ENCODE measurements at places on chromosomes 16 and 17. TPM values are rescaled to one million over a fixed set of nuclear protein-coding genes. Genes with fewer than 3 reads are reported as not detected.

DNA sequence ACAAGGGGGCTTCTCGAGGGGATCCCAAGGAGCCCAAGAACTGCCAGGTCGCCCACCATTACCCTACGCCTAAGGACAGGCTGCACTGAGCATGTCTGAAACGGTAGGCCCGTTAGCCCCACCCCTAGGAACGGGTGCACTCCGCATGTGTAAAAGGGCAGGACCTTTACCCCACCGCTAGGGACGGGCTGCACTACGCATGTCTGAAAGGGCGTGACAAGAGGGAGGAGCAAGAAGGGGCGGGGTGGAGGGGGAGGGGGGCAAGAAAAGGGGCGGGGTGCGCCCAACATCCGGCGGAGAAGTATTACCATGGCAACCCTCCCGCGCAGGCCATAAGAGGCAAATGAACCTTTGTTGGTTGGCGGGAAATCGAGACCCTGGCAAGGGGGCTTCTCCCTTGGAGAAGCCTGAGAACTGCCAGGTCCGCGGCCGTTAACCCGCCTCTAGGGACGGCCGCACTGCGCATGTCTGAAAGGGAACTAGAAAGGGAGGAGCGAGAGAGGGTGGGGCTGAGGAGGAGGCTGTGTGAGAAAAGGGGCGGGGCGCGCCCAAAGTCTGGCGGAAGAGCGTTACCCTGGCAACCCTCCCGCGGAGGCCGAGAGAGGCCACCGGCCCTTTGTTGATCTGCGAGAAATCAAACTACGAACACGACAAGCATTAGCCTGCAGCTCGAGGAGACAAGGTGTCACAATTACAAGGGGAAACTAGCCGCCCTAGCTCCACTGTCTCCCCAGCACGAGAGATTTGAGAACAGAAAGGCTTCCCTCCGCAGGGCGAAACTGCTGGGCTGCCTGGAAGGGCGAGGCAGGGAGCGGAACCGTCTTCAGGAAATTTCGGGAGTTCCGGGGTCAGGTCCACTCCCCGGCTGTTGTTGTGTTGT, 2046.8 kb downstream of the TP53TG3F start:
- no peaks in the 10 kb centered on the region for H3K36me3 ChIP-seq
- H3K27ac ChIP-seq = no peak overlapping the region
- DNase-seq = no peak
- no peaks in the 10 kb centered on the region for H3K4me1 ChIP-seq

GNAO1 gene
- total RNA-seq = 30.2 TPM

YBX2 gene
- 27.6 TPM for total RNA-seq

- no peaks in the 10 kb centered on the region for H3K4me1 ChIP-seq
- H3K4me3 ChIP-seq = no peak overlapping the region
- no peak overlapping the region for H3K27ac ChIP-seq
Measured at GRCh38 chr16:1054660-1055556, 17.6 kb upstream of the SSTR5 start.

WNT9B gene
- not detected for total RNA-seq

CRHR1 gene
- 0.56 TPM for total RNA-seq

DNA sequence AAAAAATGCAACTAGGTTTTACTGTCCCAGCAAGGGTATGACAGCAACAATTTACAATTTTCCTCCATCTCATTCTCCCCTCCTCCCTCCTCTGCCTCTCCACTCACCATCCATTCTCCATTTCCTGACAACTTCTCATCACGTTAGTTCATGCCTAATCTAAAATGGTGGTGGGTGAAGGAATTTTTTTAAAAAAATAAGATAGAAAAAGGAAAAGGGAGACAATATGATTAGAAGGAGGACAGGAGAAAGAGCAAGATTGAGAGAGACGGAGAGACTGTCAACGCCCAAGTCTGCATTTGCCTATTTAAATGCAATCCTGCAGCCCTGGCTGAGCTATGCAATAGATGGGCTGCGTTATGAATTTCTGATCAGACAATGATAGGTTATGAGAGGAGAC, 380.7 kb upstream of the PSMD7 start:
- no peak overlapping the region for H3K4me3 ChIP-seq
- no peak for DNase-seq
- H3K36me3 ChIP-seq = no peaks in the 10 kb centered on the region

DNA sequence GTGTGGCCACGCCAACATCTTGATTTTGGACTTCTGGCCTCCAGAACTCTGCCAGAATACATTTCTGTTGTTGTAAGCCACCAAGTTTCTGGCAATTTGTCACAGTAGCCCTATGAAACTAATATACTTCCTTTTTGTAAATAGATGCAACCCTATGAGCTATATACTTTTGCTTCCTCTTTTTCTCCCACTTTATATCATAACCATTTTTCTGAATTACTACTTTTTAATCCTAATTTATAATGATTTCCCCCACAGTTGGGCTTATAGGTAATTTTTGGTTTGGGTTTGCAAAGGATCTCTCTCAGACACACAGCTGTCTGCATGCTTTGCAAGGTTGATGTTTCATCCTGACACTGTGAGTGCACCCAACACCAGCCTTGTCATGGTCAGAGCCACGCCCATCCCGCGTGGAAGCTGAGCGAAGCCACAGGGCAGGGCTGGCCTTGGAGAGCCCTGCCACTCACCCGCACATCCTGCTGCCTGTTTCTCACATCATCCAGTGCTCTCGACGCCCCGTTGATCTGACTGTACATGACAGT, 5.8 kb downstream of the TRIM25 start:
- H3K36me3 ChIP-seq = peaks cover 17% of the 10 kb centered on the region
- H3K4me1 ChIP-seq = peaks cover 3% of the 10 kb centered on the region
- no peak overlapping the region for H3K4me3 ChIP-seq
- H3K27me3 ChIP-seq = peaks cover under 1% of the 10 kb centered on the region

DNA sequence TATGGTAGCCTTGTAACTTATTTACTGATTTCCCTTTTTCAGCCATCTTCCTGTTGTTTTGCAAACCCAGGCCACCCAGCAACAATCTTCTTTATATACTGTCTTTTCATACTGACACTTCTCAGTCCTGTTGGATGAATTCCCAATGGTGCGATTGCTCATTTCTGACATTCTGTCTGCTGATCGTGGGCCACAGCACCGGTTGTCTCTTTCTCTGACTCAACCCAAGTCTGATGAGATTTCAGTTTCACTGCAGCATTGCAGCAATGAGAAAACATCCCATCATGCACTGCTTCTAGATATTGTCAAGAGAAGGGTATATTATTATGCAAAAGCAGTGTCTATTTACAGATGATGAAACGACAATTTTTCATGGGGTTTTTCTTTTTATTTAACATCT, 349.2 kb upstream of the HSBP1 start:
- DNase-seq = no peak
- no peaks in the 10 kb centered on the region for H3K27me3 ChIP-seq
- no peak overlapping the region for H3K27ac ChIP-seq

DNA sequence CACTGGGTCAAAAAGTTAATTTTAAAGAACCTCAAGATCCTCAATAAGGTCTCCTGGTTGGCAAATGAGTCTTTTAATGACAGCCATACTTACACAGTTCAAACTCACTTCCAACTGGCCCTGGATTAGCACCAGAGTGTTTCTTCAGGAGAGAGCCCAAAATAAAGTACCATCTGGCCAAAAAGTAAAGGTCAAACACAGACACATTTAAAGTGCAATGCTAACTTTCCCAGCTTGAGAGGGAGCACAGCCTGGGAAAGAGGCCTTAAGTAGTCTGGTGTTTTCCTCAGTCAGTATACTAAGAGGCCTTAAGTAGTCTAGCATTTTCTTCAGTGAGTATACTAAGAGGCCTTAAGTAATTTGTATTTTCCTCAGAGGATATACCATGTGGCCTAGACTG, 46.6 kb upstream of the ERN1 start:
- no peak overlapping the region for H3K4me3 ChIP-seq
- no peaks in the 10 kb centered on the region for H3K27me3 ChIP-seq
- no peaks in the 10 kb centered on the region for H3K36me3 ChIP-seq

DNA sequence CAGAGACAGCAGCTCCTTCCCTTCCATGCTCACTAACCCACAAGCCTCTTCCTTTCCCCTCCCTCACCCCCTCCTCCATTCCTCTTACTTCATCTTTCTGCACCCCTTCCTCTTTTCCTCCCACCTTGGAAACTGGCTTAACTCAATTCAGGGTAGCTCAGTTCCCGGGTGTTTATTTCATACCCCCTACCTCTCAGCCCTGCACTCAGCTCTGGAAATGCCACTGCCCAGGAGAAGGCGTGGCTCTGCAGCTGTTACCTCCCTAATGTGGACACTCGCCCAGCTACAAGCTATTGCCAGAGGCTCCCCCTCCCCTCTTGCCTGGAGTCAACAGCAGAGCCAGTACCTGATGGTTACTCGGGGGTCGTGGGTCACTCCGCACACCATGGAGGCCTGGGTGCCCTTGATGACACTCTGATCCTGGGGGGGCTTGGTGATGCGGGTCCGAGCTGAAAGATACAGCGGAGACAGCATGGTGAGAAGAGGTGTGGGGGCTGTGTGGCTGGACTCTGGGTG, 118.4 kb upstream of the CDC42EP4 start:
- no peak overlapping the region for H3K27ac ChIP-seq
- H3K36me3 ChIP-seq = no peaks in the 10 kb centered on the region
- DNase-seq = no peak

CARD14 gene
- total RNA-seq = not detected

- no peaks in the 10 kb centered on the region for H3K27me3 ChIP-seq
- H3K4me1 ChIP-seq = peaks cover 13% of the 10 kb centered on the region
- no peak for DNase-seq
- H3K27ac ChIP-seq = peak overlapping the region; percentile 17
Measured at GRCh38 chr17:32288615-32289014, 23.0 kb downstream of the RHBDL3 start.
